ENCODE measurements at places on chromosomes 12 and 14.

DNA sequence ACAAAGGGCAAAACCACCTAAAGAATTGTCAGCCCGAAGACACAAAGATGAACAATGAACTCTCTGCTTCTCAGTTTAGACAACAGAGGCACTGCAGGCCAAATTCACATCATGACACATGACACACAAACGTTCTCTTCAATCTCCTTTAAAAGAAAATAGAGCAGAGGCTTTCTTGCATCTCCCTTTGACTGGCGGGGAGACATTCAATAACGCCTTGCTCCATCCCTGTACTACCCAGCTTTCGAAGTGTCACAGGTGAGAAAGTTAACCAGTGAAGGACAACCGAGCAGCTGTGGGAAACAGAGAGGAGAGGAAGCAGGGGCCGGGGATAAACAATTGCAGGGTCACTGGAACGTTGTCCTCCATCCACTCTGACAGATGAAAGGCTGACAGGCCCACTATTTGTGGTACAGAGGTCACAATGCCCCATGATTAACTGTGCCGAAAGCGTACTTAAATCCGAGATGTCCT lies 130.8 kb downstream of the PHLDA1 start:
- no peak for DNase-seq

GRCh38 chr14:67482231-67483164 lies 6.0 kb downstream of the TMEM229B start:
- no peak for DNase-seq

DNA sequence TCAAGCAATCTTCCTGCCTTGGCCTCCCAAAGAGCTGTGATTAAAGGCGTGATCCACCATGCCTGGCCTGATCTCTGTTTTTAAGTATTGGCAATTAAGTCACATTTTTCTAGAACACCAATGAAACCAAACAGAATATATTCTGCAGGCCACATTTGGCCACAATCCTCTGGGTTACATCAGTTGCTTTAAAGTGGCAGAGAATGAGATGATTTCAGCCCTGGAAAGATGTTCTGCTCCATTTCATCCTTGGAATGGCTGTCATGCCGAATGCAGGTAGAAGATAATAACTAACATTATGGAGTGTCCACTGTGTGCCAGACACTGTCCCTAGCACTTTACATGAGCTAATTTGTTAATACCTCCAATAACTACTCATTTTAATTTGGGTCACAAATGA lies 154.4 kb downstream of the PTPN11 start:
- no peak for DNase-seq

DNA sequence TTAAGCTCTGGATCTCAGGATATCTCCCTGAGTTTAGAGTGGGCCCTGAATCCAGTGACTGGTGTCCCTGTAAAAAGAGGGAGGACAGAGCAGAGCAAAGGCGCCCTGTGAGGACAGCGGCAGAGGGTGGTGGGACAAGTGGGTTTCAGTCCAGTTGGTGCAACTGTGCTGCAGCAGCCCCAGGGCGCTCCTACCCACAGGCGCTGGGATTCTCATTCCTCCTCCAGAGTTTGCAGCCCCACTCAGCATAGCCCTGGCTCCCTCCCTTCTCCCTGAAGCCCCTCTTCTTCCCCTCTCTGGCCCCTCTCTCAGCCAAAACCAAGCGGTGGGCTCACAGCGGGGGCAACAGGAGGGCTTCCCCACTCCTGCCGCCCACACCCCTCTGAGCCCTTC lies 1.6 kb downstream of the TMEM179 start:
- DNase-seq, result no peak

DNA sequence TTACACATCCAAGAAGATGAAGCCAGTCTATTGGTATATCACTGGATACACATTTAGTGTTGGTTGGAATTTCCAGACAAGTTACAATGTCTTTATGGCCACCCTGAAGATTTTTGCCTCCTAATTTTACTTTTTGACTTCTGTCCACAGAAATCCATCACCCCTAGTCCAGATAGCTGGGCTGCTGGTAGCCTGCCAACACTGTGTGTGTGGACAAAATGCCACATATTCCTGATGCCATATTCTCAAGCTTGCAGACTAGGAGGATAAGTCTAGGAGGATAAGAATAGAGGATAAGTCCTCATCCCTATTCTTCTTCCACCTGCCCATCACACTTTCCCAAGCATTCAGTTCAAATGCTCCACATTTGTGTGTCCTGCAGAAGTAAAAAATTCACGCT lies 4.6 kb downstream of the ESR2 start:
- DNase-seq, result no peak

GRCh38 chr12:120126635-120127005 lies 10.1 kb upstream of the RAB35 start:
- no peak for DNase-seq

- DNase-seq, result no peak
Measured at GRCh38 chr12:22190-22529, 44.4 kb upstream of the IQSEC3 start.

- no peak for DNase-seq
Measured at GRCh38 chr12:30863839-30864238, 62.7 kb upstream of the TSPAN11 start.

- DNase-seq, result no peak
Measured at GRCh38 chr12:82672811-82673495, 13.8 kb upstream of the TMTC2 start.

GRCh38 chr12:89244536-89244935 lies 107.8 kb downstream of the DUSP6 start:
- no peak for DNase-seq

DNA sequence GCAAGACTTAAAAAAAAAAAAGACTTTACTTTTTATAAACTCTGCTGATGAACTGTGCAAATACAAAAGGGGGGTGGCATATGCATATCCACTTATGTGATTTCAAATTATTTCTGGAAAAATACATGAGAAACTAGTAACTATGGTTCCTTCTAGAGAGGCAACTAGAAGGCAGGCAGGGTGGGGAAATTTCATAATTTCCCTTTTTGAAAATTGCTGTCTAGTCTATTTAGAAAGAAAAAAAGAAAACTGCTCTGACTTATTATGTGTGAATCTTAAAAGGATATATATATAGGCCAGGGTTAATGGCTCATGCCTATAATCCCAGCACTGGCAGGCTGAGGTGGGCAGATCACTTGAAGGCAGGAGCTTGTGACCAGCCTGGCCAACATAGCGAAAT lies 42.3 kb downstream of the ANAPC7 start:
- no peak for DNase-seq

- no peak for DNase-seq
Measured at GRCh38 chr14:55336162-55336561, 64.9 kb downstream of the FBXO34 start.

DNA sequence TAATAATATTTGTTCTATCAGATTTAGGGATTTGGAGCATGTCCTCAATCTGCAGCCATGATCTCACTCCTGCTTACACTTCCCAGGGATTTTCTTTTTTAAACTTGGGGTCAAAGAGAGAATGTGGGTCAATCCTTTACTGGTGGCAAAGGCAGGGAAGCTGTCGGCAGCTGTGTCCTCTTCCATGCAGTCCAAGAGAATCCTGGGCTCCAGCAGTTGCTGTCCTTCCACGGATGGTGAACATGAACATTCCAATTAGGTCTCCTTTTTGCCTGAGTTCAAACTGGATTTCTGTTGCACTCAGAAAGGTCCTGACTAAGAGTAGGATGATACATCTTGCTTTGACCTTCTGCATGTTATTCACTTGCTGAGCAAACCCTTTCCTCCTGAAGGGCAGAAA lies 73.9 kb downstream of the ARL6IP4 start:
- DNase-seq, result no peak

DNA sequence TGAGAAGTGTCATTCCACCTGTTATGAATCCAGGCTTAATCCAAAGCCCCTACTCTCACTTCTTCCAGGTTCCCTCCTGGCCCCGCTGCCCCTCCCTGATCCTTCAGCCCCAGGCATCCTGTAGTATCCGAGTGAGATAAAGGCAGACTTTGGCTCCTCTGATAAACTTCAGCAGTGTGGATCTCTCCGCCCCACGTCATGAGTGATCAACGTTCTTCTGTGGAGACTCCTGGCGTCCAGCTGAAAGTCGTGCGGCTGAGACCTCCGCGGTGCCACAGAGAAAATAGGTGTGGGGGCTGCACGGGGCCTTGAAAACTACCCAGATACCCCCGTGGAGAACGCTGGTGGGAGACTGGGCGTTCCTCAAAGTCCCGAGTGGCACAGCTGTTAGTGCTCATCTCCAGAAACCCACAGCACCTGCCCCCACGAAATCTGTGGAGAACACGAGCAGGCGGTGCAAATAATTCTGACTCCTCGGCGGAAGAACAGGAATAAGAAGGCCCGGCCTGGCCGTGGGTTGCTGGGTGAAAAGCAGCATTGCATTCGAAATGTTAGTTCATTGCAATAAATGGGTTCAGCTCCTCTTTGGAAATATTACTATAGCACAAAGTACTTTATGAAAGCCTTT lies 180.0 kb upstream of the RGS6 start:
- DNase-seq, result no peak

GRCh38 chr14:102907303-102907844 lies 15.1 kb upstream of the AMN start:
- no peak for DNase-seq

- DNase-seq, result no peak
Measured at GRCh38 chr12:84738481-84738972, 174.1 kb downstream of the SLC6A15 start.

DNA sequence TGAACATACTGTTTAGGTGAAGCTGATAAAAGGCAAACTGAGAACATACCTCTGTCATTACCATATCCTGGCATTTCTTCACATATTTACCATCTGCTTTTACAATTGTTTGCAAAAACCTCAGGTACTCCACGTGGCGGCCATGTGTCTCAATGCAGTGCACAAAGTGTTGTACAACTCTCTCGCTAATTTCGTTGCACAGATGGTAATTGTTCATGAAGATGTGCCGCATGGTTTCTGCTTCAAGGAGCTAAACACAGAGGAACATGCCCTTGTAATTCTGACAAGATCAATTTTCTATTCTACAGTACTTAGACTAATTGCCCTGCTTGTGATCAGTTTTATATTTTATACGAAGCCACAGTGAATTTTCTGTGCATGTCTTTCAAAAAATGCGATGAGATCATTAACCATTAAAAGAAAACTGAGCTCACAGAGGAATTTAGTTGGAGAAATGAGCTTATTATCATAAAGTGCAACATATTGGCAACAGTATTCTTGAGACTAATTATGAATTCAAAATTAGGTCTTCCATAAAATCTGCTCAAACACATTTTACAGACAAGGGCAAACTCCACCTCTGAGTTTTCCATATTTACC lies 233.8 kb downstream of the ITPR2 start:
- DNase-seq, result no peak

DNA sequence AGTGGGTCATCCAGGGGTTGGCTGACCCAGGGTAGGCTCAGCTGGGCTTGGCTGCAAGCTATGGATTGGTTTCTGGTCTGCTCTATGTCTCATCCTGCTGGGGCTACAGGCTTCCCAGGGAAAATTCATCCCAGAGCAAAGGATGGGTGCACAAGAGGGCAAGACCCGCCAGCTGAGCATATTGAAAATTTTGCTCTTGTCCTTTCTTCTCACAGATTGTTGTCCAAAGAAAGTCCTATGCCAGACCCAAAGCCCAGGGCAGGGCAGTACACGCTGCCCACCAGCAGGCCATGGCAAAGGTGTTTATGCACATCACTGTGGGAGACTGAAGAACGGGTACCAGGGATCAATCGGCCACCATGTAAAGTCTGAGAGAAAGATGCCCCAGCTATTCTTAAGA lies 95.3 kb upstream of the PARP11 start:
- DNase-seq, result no peak

DNA sequence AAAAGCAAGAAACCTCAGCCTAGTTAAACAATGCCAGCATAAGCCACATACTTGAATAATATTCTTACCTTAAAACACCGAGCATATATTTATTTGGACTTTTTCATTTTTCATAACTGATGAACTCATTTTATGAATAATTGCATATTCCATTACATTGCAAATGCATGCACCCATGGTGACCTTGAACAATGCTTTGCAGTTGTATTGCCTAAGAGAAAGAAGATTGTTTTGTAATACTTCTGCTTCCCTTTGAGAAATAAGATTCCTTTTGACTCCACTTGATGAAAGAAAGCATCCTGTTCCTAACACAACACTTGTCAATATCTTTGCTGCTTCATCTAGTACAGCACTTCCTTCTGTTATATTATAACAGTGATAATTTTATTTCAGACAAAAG lies 1182.2 kb downstream of the FLRT2 start:
- DNase-seq, result no peak

- no peak for DNase-seq
Measured at GRCh38 chr12:115886666-115887065, 390.8 kb downstream of the MED13L start.

DNA sequence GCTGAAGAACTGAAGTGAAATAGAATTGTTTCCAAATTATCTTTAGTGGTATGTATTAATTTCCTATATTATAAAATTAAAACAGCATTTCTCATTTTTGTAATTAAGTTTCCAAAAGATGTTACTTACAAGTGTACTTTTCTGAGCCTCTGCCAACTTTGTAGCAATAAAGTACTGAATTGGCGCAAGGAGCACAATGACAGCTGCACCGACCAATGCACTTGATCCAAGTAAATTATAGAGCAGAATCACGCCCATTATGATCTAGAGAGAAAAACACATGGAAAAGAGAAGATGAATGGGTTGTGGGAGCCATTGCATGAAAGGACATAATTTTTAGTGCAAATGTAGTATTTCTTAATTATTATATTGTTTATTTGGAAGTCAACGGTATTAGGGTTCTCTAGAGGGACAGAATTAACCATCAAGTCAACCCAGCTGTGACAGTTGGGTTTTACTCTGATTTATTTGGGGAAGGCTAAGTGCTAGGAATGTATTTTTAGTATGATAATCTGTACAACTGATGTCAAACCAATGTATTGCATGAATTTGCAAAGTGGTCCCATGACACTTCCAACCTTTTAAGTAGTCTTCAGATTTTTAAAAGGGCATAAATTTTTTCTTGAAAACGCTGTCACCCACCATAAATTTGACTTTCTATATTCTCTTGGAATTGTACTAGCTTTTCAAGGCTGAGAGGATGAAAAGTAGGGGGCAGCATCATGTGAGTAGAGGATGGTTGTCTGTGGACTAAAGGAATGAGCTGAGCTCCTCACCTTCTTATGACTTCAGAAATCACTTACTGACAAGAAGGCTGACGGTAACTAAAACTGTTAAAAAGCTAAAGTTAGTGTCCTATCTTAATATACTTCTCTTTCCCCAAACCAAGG lies 33.0 kb downstream of the ABCC9 start:
- DNase-seq, result no peak

DNA sequence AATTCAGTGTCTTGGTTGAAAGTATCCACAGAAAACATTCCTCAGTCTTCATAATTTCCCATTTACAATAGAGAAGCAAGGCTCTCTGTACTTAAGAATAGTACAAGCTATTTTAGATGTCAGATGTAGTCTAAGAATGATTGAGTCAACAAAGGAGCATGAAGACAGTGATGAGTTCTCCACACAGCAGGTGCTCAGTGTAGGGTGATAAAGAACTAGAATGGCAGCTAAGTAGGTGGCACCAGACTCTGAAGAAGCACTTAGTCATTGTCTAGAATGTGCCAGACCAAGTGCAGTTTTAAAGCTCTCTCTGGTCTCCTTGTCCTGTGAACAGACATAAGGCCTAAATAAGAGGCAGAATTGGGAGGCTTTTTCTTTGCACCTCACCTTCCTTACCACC lies 504.6 kb downstream of the NRXN3 start:
- no peak for DNase-seq

Measured in neural crest cell (in vitro differentiated cells).